ENCODE measurements at places on chromosomes 11 and 22.

GRCh38 chr22:40212121-40212520, 34.4 kb downstream of the TNRC6B start:
- no peak for DNase-seq

DNA sequence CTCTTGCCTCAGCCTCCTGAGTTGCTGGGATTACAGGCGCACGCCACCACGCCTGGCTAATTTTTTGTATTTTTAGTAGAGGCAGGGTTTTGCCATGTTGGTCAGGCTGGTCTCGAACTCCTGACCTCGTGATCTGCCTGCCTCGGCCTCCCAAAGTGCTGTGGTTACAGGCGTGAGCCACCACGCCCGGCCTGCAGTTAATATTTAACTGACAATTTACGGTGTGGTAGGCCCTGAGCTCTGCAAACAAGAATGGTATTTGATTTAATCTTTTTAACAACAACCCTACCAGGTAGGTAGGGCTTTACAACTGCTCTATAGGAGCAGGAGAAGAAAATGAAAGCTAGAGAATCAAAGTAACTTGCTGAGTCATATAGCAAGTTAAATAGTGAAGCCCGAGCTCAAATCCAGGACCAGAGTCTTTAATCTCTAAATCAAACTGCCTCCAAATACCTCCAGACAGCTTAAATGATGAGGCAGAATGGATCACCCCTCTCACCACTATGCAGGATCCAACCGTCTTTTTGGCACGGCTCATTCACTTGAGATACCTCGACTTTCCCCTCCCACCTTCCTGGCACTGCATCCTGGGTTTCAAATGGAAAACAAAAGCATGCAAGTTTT, 9.4 kb downstream of the UEVLD start:
- DNase-seq, result no peak

- DNase-seq, result no peak
Measured at GRCh38 chr11:128616161-128616560, 28.8 kb upstream of the ETS1 start.

- no peak for DNase-seq
Measured at GRCh38 chr11:113279591-113279990, 34.8 kb upstream of the TTC12 start.

DNA sequence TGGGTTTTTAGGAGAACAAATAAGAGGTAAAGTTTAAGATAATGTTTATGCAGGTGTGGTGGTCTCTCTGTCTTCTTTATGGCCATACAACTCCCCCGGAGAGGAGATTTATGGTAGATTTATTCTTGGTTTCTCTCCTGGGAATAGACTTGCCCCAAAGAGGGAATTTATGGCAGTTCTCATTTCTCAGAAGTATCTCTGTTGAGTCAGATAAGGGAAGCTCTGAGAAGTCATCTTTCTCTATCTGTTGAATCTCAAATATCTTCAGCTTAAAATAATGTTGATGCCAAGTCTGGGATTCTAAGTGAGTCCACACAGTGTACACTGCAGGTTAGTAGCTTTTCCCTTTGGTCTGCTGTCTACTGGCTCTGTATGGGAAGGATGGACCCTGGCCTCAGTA, 276.4 kb upstream of the PLET1 start:
- DNase-seq, result no peak

- no peak for DNase-seq
Measured at GRCh38 chr11:130077671-130078070, 8.0 kb downstream of the APLP2 start.

DNA sequence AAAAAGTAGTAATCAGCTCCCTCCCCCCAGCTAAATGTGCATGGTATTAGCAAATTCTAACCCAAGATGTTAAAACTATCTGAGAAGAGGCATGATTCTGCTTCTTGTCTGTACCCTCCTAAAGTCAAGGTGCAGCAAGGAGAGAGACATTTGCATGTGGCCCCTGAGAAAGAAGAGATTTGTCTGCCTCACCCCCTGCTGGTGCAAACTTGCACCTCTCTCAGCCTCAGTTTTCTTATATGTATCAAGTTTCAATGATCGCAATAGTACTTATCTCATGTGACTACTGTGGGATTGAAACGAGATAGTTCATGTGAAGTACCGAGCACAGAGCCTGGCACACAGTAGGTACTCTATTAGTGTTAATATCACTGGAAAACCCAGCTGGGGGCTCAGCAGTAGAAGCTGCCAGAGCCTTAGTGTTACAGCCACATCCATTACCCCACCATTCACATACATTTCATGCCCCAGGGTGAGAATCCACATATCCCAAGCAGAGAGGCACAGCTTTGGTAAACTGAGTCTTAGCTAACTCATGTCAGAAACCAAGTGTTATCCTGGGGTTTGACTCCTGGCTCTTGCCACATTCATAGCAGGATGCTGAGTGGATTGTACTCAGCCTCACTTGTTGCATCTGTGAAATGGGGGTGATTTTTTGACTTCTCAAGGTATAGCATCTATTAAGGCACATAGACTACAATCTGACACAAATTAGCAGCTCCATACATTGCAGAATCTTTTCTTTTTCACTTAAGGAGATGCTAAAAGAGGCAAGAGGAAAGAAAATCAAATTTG, 24.9 kb downstream of the CD44 start:
- DNase-seq, result no peak

DNA sequence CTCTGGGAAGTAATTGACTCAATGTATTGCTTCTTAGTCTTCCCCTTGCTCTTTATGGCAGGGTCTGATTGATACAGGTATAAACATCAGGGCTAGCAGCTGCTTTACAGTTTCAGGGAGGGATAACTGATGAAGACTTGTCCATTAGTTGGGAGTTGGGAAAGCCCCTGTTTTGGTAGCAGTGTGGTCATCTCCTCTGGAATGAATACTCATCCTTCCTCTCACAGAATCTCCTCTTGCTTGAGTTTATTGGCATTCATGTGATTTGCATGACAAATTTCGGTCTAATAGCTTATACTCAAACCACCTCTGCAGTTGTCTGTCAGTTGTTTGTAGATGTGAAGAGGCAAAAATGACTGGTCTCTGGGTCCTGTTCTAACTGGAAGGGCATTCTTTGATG, 79.7 kb downstream of the FAT3 start:
- DNase-seq, result no peak

GRCh38 chr11:130409594-130410388, 18.6 kb downstream of the ADAMTS8 start:
- no peak for DNase-seq

- DNase-seq, result no peak
Measured at GRCh38 chr11:74282421-74282820, 29.0 kb downstream of the P4HA3 start.

GRCh38 chr22:39818094-39818493, 75.5 kb downstream of the ENTHD1 start:
- no peak for DNase-seq
